T-cell (primary cell): ENCODE measurements at places on chromosomes 1 and 21.

DNA sequence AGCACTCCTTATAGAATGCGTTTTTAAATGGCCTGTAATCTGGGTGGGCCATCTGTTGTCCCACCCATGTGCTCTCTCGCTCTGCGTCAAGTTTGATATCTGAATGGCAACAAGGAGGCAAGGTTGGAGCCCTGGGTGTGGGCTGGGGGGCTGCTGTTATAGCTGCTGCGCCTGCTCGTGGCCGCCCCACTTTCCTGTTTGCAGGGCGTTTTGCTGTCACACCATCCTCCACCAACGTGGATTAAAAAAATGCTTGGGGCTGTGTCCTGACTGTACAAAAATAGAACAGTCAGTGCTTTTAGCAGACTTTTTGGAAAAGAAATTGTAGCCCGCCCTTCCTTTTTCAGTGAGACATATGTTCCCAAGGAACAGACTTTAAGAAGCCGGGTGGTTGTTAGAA is 25.4 kb downstream of the UMODL1 start:
- no peaks in the 10 kb centered on the region for H3K36me3 ChIP-seq
- no peak for DNase-seq
- H3K27me3 ChIP-seq = peaks cover 43% of the 10 kb centered on the region

DNA sequence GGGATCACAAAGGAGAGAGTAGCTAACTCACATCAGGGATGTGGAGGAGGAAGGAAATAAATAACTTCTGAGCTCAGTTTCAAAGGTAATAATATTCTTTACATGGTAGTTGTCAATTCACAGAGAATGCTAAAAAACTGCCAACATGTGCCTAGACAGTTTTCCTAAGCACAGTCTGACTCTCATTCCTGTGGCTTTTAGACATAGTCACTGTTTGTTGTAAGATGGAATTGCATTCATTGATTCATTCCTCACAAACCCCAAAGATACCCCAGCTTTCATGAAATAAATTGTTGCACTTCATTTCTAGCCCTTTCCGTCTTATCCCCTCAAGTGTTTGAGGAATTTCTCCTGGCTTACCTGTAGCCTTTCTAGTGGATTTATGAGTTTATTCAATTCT is 263.9 kb downstream of the NTNG1 start:
- no peak overlapping the region for H3K4me3 ChIP-seq
- H3K36me3 ChIP-seq = no peaks in the 10 kb centered on the region
- no peak for DNase-seq
- H3K27me3 ChIP-seq = no peaks in the 10 kb centered on the region
- no peaks in the 10 kb centered on the region for H3K4me1 ChIP-seq
- H3K27ac ChIP-seq = no peak overlapping the region

DNA sequence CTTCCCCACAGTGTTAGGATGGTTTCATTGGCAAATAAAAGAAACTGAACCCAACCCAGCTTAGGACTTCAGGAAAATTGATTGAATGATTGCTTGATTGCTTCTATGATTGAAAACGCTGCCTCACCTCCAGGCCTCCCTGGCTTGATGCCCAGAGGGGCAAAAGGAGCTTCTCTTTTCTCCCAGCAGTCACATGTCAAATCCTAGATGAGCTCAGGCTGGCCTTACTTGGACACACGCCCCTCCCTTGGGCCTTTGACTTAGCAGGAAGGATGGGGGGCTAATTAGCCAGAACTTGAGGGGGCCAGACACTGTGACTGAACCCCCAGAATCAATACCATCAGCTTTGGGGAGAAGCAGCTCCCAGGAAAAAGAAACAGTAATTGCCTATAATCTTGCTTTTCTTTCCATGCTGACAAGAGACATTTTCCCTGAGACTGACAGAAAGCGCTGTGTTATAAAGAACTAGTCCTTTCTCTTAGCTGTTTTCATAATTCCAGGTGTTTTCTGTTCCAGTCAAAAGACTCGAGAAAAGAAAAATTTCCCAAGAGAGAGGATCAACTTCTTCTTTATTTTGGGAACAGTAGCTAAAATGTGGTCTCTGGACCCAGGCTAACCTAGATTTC is 50.8 kb upstream of the ATP5PO start:
- H3K4me3 ChIP-seq = no peak overlapping the region
- DNase-seq = no peak
- H3K36me3 ChIP-seq = peaks cover 7% of the 10 kb centered on the region
- peaks cover 3% of the 10 kb centered on the region for H3K4me1 ChIP-seq
- H3K27ac ChIP-seq = no peak overlapping the region
- H3K27me3 ChIP-seq = no peaks in the 10 kb centered on the region

- H3K27ac ChIP-seq = no peak overlapping the region
- H3K4me1 ChIP-seq = no peaks in the 10 kb centered on the region
- peaks cover 5% of the 10 kb centered on the region for H3K27me3 ChIP-seq
- no peak for DNase-seq
- no peaks in the 10 kb centered on the region for H3K36me3 ChIP-seq
- no peak overlapping the region for H3K4me3 ChIP-seq
Measured at GRCh38 chr1:54975356-54976108, 4.9 kb upstream of the TMEM61 start.

- no peak for DNase-seq
- H3K4me1 ChIP-seq = no peaks in the 10 kb centered on the region
- H3K27me3 ChIP-seq = no peaks in the 10 kb centered on the region
- H3K27ac ChIP-seq = no peak overlapping the region
- H3K36me3 ChIP-seq = no peaks in the 10 kb centered on the region
- H3K4me3 ChIP-seq = no peak overlapping the region
Measured at GRCh38 chr1:158272681-158273080, 17.0 kb upstream of the CD1C start.

- no peaks in the 10 kb centered on the region for H3K36me3 ChIP-seq
- peaks cover 39% of the 10 kb centered on the region for H3K4me1 ChIP-seq
- no peaks in the 10 kb centered on the region for H3K27me3 ChIP-seq
Measured at GRCh38 chr21:17818186-17819113, 706 bp downstream of the C21orf91 start.
